ENCODE measurements at places on chromosomes 13 and 19. TPM values are rescaled to one million over a fixed set of nuclear protein-coding genes. Genes with fewer than 3 reads are reported as not detected.

Gene HMGB1
- 128 TPM for total RNA-seq

Gene RFX2
- total RNA-seq: 4.2 TPM

Gene HIF3A
- total RNA-seq: 37.2 TPM

Gene GNA15
- not detected for total RNA-seq

Gene FXYD1
- total RNA-seq: 18.8 TPM

Gene ZNF726
- total RNA-seq: 0.09 TPM

Gene ZNF506
- 15.8 TPM for total RNA-seq

Gene FGF9
- total RNA-seq: not detected

Gene CACNG7
- 3.7 TPM for total RNA-seq

Gene PRTN3
- total RNA-seq: not detected

Gene C19orf85
- not detected for total RNA-seq

Gene SYNE4
- not detected for total RNA-seq

Gene KCNN1
- 0.51 TPM for total RNA-seq

Gene GPR42
- not detected for total RNA-seq

Gene DOHH
- 18.8 TPM for total RNA-seq

Gene SLC17A7
- total RNA-seq: not detected

Gene GSX1
- total RNA-seq: not detected

Gene ENOX1
- 13.9 TPM for total RNA-seq

Gene EFNA2
- not detected for total RNA-seq

Gene ATP4A
- not detected for total RNA-seq

Gene SHC2
- 5.5 TPM for total RNA-seq

Gene HS6ST3
- total RNA-seq: 0.17 TPM

Gene ZNF560
- total RNA-seq: 0.58 TPM

Gene KIR3DL2
- not detected for total RNA-seq

Gene FXYD7
- not detected for total RNA-seq

Gene VSTM1
- not detected for total RNA-seq

Gene SCN1B
- 27.2 TPM for total RNA-seq

Gene CEACAM7
- not detected for total RNA-seq

Gene CLEC4M
- total RNA-seq: not detected

Gene IFI30
- total RNA-seq: 3.5 TPM

Gene KRI1
- total RNA-seq: 14.1 TPM

Gene KLK5
- not detected for total RNA-seq

Gene CKM
- total RNA-seq: 0.35 TPM

Gene PTGER1
- total RNA-seq: 8.2 TPM

Gene RNF113B
- not detected for total RNA-seq

Gene ERICH4
- total RNA-seq: not detected

Gene PRRG2
- total RNA-seq: not detected

Gene RNF17
- 0.12 TPM for total RNA-seq

Gene PRSS57
- not detected for total RNA-seq

Gene CYP4F2
- not detected for total RNA-seq

Gene FCAR
- total RNA-seq: not detected

Gene KLK2
- not detected for total RNA-seq

Gene CYP4F12
- not detected for total RNA-seq

Gene R3HDM4
- 41.7 TPM for total RNA-seq

Gene NPAS1
- 1.7 TPM for total RNA-seq

Gene CGB8
- not detected for total RNA-seq

Gene IGSF23
- total RNA-seq: not detected

Gene BCL2L12
- total RNA-seq: 19.4 TPM

Gene C19orf38
- total RNA-seq: 1.4 TPM
